NCI-H2081 (cell line): ENCODE measurements at places on chromosomes 7 and 10.

DNA sequence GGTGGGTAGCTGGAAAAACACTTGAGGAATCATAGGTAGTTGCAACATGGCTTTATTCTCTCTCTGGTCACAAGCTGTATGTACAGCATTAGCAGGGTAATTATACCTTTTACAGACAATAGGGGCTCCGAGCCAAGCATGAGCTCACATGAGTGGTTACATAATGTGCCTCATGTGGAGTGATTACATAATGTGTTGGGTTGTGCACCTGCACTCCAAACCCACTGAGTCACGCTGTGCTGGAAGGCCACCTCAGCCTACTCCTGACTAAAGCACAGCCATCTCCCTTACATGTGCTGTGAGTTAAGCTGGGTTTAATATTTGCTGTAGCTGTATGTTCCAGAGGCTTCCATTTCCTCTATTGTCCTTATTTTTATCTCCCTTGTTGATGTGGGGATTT, 348.7 kb upstream of the SEMA3C start:
- peak; percentile 30 for DNase-seq

DNA sequence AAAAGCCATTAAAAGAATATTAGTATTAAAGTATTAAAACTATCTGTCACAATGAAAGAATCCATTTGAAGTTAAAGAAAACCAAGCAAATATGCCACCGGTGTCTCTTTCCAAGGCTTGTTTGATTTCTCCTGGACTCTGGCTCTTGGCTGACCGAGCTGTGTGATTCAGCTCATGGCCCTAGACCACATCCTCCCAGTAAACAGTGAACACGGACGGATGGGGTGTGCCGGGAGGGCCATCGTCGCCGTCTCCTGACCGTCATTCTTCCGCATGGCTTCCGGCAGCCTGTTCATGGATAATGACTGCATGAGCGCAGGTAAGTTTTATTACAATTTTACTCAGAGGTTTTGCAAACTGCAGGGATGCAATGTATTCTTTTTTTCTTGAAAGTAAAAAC, 218.5 kb downstream of the DNAJB6 start:
- DNase-seq, result no peak

DNA sequence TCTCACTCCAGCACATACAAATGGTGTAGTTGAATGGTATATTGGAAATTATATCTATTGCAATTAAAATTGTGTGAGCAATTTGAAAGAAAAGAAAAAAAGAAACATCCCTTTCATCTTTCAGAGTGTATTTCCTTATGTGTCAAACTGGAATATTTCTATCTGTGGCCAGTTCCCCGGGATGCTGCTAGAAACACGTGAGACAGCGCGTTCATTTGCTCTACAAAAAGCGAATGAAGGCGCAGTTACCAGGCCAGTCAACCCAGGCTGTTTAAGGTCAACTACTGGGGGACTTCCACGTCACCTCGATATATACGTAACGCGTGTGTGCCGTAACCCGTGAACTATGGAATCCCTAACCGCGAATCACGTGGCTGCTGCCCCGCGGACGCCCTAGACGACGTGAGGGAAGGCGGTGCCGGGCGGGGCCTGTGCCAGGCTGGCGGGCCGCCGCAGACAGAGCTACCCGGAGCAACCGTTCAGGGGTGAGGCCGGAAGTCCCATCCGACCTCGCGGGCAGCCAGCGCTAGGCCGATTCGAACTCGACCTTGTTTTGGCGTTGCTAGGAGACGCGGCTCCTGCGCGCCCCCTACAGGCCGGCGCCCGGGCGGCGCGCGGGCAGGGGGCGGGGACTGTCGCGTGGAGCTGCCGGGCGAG, 1.1 kb upstream of the ARL4A start:
- peak; percentile 97 for DNase-seq

GRCh38 chr10:73287441-73287840, 35.0 kb upstream of the MRPS16 start:
- DNase-seq, result no peak

DNA sequence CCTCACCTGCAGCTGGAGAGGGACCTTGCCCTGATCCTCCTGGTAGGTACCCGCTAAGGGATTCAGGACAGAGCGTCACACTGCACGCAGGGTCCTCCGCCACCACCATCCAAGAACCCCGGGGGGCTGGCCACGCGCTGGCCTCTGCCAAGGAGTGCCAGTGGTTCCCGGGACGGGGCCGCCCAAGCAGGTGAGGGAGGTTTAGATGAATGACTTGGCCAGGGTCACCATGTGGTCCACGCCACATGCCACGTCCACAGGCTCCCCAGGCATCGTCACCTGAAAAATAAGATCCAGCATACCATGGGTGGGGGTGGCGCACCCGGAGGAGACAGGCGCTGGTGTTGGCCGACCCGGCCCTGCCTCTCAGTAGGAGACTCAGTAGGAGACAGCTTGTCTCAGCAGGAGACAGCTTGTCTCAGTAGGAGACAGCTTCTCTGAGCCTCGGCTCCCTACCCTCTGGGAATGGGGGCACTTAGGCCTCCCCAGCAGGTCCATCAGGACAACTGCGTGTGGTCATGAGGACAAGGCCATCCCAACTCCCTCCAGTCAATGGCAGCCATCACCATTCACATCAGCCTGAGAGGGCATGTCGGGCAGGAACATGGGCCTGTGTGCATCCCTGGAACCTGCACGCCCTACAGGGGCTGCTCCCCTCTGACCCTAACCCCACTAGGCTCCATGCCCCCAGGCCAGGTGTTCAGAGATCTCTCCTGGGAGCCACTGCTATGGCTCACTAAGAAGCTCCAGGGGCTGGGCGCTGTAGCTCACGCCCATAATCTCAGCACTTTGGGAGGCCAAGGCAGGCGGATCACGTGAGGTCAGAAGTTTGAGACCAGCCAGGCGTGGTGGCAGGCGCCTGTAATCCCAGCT, 30.5 kb downstream of the RCC1L start:
- DNase-seq, result no peak

GRCh38 chr7:20624666-20625385, 9.4 kb downstream of the ABCB5 start:
- DNase-seq, result no peak

- DNase-seq, result no peak
Observed at GRCh38 chr7:39750253-39751077, 127.1 kb downstream of the RALA start.

DNA sequence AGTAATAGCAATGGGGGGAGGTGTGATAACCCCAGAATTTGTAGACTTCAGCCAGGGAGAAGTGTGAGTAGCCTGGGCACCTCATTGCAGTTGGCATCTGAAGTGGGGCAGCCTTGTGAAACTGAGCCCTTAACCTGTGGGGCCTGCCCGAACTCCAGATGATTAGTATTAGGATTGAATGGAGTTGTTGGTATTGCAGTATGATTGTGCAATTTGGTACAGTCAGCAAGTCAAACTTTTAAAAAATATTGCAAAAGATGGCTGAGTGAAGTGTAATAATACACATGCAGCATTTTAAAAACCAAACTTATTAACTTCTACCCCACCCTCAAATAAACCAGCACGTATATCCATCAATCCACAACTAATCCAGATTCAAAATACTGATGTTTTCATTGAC, 9.3 kb downstream of the RBM33 start:
- DNase-seq, result no peak

- no peak for DNase-seq
Observed at GRCh38 chr10:118058371-118058770, 11.6 kb upstream of the RAB11FIP2 start.

- DNase-seq, result no peak
Observed at GRCh38 chr7:71768450-71768849, 636.5 kb downstream of the GALNT17 start.

DNA sequence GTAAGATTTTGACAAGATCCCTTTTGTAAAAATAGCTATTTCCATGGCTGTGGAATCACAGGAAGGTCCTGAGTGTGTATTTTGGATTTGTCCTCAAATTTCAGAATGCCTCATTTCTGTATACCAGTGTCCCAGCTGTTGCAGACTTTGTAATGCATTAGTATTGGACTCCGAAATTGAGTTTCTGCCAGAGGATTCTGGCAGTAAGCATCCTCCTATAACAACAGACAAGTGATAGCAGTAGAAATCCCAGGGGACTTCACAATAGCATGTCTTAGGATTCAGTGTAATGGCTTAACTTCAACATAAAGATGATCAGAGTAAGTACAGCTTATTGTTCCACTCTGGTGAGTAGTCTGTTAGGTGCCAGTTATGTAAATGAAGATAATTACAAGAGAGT, 104.6 kb downstream of the FOXP2 start:
- DNase-seq, result no peak

DNA sequence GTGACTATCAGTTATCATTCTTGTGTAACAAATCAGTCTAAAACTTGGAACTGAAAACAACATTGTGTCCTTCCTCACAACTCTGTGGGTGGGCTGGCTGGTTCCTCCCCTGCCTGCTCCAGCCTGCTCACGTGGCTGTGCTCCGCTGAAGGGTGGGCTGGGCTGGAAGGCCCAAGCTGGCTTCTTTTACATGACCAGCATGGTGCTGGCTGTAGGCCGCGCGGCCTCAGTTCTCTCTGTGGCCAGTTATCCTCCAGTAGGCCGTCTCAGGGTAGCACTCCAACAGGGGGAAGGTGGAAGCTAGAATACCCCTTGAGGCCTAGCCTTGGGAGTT, 11.3 kb downstream of the ADAMTS14 start:
- no peak for DNase-seq

DNA sequence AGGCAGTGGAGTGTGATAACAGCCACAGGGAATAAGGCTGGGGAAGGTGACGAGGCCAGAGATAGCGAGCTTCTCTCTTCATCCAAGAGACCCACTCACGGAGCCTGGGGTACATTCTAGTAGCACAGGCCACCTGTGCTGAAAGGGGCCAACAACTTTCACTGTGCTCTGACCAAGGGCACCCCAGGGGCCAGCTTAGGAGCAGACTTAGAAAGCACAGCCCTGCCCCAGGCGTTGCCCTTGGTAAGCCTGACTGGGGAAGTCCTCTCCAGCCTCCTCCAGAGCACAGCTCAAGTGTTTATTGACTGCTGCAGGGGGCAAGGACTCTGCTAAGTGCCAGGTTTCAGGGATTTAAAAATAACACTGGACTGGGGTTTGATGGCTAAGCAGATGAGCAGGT, 44.7 kb downstream of the EBF3 start:
- no peak for DNase-seq

GRCh38 chr7:158023157-158023556, 564.5 kb downstream of the PTPRN2 start:
- DNase-seq, result no peak

DNA sequence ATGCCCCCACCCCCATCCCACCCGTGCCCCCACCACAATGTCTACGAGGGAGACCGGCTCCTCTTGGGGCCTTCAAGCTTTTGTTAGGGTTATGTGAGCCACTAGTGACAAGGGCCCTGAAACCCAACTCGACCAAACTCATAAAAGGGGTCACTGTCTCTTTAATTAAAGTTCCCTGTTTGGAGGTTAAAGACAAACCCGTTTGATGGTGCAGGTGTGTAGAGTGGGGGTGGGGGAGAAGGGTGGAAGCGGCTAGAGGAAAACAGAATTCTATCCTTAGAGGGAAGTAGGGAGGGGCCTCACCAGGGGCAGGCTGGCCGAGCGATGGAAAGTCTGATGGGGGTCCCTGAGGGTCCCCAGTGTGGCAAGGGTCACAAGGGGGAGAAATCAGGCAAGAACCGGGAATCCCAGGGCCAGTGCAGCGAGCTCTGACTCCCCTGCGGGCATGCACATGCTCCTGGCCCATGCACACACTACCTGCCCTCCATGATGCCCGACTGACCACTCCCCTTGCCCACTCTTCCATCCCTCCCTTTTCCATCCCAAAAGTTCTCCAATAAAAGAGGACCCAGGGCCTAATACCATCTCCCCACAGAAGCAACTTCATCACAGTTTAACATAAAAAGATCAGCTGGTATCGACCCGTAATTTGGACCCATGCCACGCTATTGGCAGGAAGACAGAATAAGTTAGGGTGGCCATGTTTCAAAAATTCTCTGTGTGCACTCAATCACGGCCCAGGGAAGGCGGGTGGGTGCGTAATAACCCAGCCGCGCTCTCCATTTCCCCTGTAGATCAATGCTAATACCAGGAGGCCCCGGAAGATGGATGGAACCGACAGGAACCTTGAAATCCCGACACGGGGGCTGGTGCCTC, 35.9 kb upstream of the SLF2 start:
- no peak for DNase-seq

DNA sequence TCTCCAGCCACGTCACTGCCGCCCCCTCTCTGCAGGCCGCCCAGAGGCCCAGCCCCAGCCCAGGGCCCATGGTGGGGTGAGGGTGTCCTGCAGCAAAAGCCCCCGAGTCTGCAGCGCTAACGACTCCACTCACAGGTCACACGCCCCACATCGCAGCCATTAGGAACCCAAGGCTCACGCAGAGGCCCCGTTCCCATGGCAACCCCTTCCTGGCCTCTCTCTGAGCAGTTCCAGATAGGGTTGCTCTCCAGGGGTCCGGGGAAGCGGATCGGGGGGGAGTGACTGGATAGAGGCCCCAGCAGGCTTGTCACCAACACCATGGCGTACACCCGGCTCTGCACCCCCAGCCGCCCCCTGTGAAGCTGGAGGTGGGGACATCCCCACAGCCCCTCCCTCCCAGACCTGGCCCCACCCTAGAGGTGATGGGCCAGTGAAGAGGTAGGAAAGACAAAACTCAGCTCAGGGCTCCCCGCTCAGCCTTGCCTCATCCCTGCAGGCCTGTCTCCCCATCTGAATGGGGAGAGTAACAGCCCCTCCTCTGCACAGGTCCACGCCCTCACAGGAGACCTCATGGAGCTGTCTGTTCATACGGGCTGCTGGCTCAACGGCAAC, 41.2 kb downstream of the TNRC18 start:
- no peak for DNase-seq

DNA sequence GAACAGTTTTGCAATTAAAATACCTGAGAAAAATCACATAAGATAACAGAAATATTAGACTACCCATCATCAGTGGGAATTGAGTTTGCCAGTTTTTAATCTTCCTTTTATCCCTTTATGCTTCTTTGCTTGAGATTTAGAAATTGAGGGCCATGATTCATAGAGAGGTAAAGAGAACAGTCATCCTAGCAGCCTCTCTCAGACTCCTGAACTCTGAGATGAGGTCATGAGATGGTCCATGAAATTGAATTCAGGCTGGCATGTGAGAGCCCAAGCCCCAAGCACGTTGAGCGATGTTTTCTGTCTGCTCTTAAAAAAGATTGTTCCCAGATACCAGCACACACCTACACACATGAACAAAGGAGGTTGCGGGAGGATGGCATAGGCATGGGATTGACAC, 91.1 kb downstream of the CREB5 start:
- no peak for DNase-seq

GRCh38 chr7:23377134-23377533, 78.0 kb downstream of the MALSU1 start:
- no peak for DNase-seq

DNA sequence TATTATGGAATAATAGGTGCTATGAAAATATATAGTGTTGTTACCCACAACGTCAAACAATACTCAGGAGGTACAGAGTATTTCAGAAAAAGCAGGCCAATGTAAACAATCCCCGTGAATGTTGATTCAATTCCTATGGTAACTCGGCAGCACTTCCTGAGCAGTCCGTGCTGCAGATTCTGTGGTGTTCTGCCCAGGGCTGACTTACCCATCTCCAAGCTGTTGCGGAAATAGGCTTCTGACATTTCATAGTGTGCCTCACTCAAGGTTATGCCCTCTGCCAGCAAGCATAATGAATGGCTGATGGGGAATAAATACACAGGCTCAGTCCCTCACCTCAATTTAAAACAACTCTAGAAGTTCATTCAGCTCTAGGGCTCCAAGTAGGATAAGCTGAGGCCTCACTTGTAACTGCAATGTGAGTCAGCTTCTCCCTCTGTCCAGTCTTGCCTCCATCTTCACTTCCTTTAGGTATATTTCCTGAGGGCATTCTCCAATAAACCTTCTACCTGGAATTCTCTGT, 177.6 kb downstream of the GNAI1 start:
- DNase-seq, result peak; percentile 79

- DNase-seq, result no peak
Observed at GRCh38 chr10:68153473-68154210, 44.4 kb downstream of the MYPN start.
